ENCODE measurements at places on chromosomes 7 and 10. TPM values are rescaled to one million over a fixed set of nuclear protein-coding genes. Genes with fewer than 3 reads are reported as not detected.

GRCh38 chr7:47458057-47458456 lies 123.9 kb downstream of the TNS3 start:
- DNase-seq = no peak
- no peaks in the 10 kb centered on the region for H3K27me3 ChIP-seq
- no peak overlapping the region for H3K4me3 ChIP-seq
- H3K27ac ChIP-seq = no peak overlapping the region
- H3K4me1 ChIP-seq = peaks cover 39% of the 10 kb centered on the region

DNA sequence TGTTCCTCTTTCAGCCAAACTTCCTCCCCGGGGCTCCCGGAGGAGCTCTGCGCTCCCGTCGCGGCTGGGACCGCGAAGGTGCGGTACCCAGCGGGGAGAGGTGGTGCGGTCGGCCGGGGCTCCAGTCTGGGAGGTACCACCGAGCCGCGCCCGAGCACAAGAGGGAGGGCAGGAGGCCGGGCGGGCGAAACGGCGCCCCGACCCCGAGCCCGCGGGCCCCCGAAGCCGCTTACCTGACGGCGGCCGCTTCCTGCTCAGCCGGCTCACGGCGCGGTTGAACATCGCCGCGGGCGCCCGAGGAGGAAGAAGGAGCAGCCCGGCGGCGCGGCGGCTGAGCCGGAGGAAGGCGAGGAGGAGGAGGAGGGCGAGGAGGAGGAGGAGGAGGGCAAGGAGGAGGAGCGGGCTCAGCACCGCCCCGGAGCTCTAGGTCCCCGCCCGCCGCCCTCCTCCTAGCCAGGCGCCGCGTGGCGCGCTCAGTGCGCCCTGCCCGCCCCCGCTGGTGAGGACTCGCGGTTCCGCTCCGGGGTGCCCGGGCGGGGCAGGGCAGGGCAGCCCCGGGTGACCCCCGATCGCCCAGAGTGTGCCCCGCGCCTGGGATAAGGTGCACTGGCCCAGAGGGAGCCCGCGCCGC lies at the start of gene RGS10:
TSS of gene RGS10 (minus strand) at position 363 of the 631 bp plus-strand sequence. CDS start at position 282, 81 bp downstream.
- H3K36me3 ChIP-seq = no peaks in the 10 kb centered on the region
- peak within 1 kb of the TSS; percentile 67 for H3K4me3 ChIP-seq
- peak; percentile 59 for DNase-seq
- peaks cover 18% of the 10 kb centered on the region for H3K4me1 ChIP-seq

MMP21 gene
- not detected for total RNA-seq

GRCh38 chr7:118478931-118479330 lies 254.4 kb downstream of the ANKRD7 start:
- H3K4me3 ChIP-seq = no peak overlapping the region
- H3K4me1 ChIP-seq = no peaks in the 10 kb centered on the region
- no peaks in the 10 kb centered on the region for H3K27me3 ChIP-seq
- no peak for DNase-seq
- no peaks in the 10 kb centered on the region for H3K36me3 ChIP-seq

- no peaks in the 10 kb centered on the region for H3K27me3 ChIP-seq
- peak; percentile 100 for DNase-seq
- H3K4me1 ChIP-seq = peaks cover 13% of the 10 kb centered on the region
- no peaks in the 10 kb centered on the region for H3K36me3 ChIP-seq
- H3K4me3 ChIP-seq = peak within 1 kb of the TSS; percentile 71
Measured at GRCh38 chr7:44606341-44607140, at the start of gene OGDH. Gene OGDH, plus strand, starts transcription at chr7:44606627. Its CDS starts 17,717 bp downstream, at chr7:44624344.

DLD gene
- 129 TPM for total RNA-seq

DNA sequence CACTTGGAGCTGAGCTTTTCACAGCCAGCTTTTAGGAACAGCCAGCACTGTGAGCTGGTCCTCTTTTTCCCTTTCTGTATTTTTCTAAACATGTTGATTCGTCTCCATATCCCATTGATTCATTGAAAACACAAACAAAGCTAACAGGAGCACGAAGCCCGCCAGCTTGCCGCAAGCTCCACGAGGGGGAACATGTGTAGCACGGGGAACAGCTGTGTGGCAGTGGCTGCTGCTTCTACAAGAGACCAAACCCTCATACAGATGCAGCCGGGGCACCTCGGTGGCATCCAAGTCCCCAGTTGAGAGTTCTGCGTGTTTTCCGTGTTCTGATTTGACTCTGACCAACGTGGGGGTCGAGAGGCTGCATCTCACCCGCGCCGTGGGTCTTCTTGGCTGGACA lies 80.8 kb upstream of the SH2B2 start:
- H3K27me3 ChIP-seq = no peaks in the 10 kb centered on the region
- no peaks in the 10 kb centered on the region for H3K36me3 ChIP-seq

DNA sequence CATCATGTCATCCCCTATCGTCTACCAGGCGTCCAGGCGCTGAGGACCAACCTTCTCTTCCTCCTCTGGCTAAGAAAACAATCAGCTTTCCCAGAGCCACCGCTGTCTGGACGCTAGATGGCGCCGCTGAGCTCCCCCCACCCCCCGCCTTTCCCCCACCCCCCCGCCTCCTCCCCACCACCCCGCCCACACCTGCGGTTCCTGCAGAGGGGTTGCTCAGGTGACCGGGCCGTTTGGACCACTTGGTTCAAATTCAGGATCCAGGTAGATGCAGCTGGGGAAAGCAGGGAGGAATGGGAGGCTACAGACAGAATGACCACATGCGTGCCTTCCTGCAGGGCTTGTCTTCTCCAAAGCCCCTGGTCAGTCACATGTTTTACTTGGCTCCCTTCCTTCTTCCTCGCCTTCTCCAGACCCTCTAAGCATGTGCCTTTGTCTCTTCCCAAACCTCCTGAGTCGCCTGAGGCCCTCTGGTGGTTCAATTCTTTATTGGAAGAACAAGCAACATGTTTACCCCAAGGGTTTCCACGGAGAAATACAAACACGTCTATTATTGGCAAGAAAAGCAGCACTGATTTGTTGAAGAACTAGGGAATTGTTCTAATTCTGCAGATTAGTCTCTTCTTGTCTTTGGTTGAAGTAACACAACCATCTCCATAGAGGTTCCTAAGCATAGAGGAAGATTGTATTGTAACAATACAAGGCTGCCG lies 24.7 kb downstream of the AOC1 start:
- no peaks in the 10 kb centered on the region for H3K4me1 ChIP-seq
- H3K4me3 ChIP-seq = no peak overlapping the region
- no peaks in the 10 kb centered on the region for H3K27me3 ChIP-seq
- no peak overlapping the region for H3K27ac ChIP-seq
- peak; percentile 89 for DNase-seq

GRCh38 chr10:46229144-46229563 lies 57.6 kb upstream of the ANTXRL start:
- no peaks in the 10 kb centered on the region for H3K4me1 ChIP-seq
- H3K27ac ChIP-seq = no peak overlapping the region
- H3K27me3 ChIP-seq = no peaks in the 10 kb centered on the region
- no peaks in the 10 kb centered on the region for H3K36me3 ChIP-seq
- DNase-seq = peak; percentile 54
- no peak overlapping the region for H3K4me3 ChIP-seq

SPDYE6 gene
- total RNA-seq = not detected

MARVELD1 gene
- total RNA-seq = 29.5 TPM

DNA sequence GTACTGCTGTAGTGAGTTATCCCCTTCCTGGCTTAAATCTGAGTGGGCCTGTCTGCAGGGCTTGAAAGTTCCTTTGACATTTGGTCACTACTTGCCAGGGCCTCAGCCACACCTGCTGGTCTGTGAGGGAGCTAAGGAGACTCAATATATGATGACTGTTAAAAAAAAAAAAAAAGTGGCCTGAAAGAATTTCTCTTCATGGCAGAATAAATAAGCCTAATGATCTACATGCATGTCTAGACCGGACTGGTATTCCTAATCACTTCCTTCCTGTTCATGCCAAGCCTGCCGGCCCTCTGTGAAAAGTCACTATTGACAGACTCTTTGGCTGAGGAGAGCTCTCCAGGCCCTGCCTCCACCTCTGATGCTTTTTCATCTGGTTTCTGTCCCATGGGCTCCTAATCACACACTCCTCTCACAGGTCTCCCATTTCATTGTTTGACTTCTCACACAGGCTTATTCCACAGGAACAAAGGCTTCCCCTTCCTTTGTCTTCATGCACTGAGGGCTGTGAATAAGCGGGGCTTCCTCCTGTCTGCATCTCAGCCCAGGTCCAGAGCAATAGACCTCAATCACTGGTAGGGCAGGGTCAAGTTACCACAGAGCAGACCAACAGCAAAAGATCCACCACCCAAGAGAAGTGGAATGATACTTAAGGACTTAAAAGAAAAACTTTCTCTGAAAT lies 99.1 kb upstream of the SEC61G start:
- H3K4me3 ChIP-seq = no peak overlapping the region
- peaks cover 3% of the 10 kb centered on the region for H3K27me3 ChIP-seq
- no peak overlapping the region for H3K27ac ChIP-seq
- H3K4me1 ChIP-seq = no peaks in the 10 kb centered on the region

DNA sequence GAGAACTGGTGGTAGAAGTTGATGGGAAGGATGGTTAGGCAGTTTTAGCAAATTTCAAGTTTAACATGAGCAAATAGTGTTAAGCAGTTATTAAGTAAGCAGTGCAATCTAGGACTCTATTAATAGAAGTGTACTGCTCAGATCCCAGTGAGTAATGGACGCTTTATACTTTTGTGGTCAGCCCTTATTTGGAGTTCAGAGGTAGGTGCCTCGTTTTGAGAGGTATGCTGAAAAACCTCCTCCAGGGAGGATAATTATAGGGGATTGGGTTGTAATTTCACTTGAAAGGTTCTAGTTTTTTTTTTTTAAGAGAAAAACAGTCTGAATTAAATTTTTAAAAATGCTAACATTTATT lies 33.5 kb upstream of the CCDC7 start:
- no peak overlapping the region for H3K27ac ChIP-seq
- no peak for DNase-seq
- peaks cover 19% of the 10 kb centered on the region for H3K4me1 ChIP-seq
- H3K27me3 ChIP-seq = no peaks in the 10 kb centered on the region
- no peaks in the 10 kb centered on the region for H3K36me3 ChIP-seq
- no peak overlapping the region for H3K4me3 ChIP-seq

DNA sequence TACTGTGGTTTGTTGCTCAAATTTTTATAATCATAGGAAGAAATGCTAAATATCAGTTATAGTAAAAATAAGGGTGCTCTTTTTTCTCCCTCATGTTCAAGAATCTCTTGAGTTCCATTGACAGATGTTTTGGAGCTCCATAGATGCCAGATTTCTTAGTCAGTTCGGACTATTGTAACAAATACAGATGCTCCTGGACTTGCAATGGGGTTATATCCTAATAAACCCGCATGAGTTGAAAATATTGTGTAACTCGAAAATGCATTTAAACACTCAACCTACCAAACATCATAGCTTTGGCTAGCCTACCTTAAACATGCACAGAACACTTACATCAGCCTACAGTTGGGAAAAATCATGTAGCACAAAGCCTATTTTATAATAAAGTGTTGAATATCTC lies 100.7 kb upstream of the CSTF2T start:
- no peaks in the 10 kb centered on the region for H3K36me3 ChIP-seq
- no peaks in the 10 kb centered on the region for H3K27me3 ChIP-seq
- no peak overlapping the region for H3K27ac ChIP-seq
- no peaks in the 10 kb centered on the region for H3K4me1 ChIP-seq
- no peak for DNase-seq
- no peak overlapping the region for H3K4me3 ChIP-seq

DNA sequence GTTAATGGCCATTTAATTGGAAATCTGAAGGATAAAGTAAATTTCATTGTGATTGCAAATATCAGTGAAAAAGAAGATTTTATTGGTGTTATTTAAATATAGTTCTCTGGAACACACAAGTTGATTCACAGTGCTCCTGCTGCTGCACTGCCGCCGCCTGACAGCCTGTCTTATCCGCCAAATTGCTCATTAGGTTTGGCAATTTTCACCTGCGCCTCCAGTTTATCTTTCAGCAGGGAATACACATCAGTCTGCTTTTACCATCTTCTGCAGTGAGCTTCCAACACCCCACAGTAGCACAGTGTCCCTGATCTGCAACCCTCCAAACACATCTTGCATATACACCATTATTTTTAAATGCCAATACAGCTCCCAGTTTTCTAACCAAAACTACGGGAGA lies 308.3 kb downstream of the PARD3 start:
- H3K4me3 ChIP-seq = no peak overlapping the region
- H3K27ac ChIP-seq = no peak overlapping the region
- no peaks in the 10 kb centered on the region for H3K36me3 ChIP-seq
- H3K27me3 ChIP-seq = no peaks in the 10 kb centered on the region
- H3K4me1 ChIP-seq = peaks cover 6% of the 10 kb centered on the region

WNT2 gene
- 16.3 TPM for total RNA-seq

DNA sequence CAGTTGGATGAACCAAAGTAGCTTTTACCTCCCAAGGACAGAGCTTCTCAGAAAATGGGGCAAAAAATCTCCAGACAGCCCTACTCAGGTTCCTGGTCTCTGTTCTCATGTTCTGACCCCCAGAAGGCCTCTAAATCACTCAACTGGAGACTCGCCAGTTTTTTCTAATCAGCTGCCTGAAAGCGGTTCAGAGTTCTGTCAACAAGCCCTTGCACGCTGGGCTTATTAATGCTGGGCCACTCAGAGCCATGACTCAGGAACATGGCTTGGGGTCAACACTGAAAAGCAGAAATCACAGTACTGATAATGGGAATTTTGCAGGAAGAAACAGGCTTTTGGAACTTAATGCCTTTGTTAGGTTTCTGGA lies 15.3 kb downstream of the ECHDC3 start:
- DNase-seq = peak; percentile 90
- peaks cover 16% of the 10 kb centered on the region for H3K4me1 ChIP-seq
- H3K36me3 ChIP-seq = no peaks in the 10 kb centered on the region
- no peak overlapping the region for H3K4me3 ChIP-seq

ASB10 gene
- total RNA-seq = not detected

GRCh38 chr10:103543617-103544525 lies 50.4 kb downstream of the NEURL1 start:
- no peaks in the 10 kb centered on the region for H3K36me3 ChIP-seq
- H3K4me1 ChIP-seq = peaks cover 18% of the 10 kb centered on the region
- no peaks in the 10 kb centered on the region for H3K27me3 ChIP-seq
- no peak for DNase-seq
- no peak overlapping the region for H3K27ac ChIP-seq

DNA sequence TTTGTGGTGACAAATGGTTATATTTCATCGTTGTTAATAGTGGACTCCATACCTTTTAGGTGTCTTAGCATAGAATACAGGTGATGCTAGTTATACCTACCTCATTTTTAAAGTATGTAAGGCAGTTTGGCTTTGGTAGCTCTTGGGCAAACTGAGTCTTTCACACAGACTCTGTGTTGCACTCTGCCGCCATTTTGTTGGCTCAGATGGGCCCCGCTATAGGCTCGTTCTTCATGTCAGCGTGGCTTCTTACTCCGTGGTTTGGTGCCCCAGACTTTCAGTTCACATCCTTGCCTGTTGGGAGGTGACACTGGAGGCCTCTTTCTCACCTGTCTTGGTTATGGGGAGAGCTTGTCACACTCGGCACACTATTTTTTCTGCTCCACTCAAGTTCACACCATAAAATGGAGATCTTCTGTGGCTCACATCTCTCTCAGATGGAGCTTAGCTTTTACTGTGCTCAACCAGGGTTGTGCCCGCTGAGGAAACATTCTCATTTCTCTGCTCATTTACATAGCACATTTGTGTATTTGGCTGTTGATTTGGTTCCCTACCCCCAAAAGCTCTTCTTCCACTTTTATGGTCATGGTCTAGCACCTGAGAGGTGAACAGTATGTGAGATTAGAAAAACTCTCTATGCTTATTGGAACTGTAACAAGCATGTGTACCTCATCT lies 178.5 kb downstream of the ARID5B start:
- no peak overlapping the region for H3K4me3 ChIP-seq
- H3K36me3 ChIP-seq = no peaks in the 10 kb centered on the region
- peaks cover 52% of the 10 kb centered on the region for H3K4me1 ChIP-seq

All from hepatocyte (in vitro differentiated cells).